ENCODE measurements at places on chromosomes 11 and 22.
A peak's percentile ranks its signal among the peaks of the same experiment; 100 is the strongest.

- DNase-seq = no peak
Measured at GRCh38 chr22:24366701-24367100, 60.7 kb upstream of the ADORA2A start.

- DNase-seq = no peak
Measured at GRCh38 chr11:33172996-33173395, 11.7 kb upstream of the CSTF3 start.

- DNase-seq = no peak
Measured at GRCh38 chr11:10730151-10730550, 20.9 kb upstream of the CTR9 start.

DNA sequence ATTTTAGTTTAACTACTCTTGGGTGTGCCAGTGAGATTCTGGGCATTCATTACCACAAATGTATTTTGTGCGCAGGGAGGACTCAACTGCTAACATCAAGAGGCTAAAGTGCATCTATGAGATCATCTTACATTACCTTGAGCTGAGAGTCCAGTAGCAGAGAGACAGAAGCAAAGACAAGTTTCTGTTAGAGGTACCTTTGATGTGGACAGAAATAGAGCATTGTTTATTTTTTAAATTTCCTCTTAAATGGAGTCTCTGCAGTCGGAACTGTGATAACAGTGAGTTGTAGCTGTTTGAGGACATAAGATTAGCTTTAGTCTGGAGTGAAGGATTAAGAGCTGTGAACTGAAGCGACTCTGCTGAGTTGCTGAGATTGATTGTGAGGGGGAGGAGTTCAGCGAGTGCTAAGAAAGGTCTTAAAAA lies 297.0 kb downstream of the CADM1 start:
- no peak for DNase-seq

DNA sequence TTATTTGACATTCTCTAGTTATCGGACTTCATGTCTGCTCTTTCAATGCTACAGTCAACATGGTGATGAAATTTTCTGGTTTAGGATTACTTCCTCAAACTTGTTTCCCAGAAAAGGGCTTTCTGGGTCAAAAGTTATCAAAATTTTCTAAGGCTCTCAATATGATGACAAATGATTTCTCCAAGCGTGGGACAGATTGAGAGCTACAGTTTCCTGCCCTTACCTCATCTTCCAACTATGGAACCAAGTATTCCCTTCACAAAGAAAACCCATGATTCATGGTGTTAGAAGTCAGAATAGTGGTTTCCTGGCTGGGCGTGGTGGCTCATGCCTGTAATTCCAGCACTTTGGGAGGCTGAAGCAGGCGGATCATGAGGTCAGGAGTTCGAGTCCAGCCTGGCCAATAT lies 17.8 kb downstream of the MYO18B start:
- no peak for DNase-seq

DNA sequence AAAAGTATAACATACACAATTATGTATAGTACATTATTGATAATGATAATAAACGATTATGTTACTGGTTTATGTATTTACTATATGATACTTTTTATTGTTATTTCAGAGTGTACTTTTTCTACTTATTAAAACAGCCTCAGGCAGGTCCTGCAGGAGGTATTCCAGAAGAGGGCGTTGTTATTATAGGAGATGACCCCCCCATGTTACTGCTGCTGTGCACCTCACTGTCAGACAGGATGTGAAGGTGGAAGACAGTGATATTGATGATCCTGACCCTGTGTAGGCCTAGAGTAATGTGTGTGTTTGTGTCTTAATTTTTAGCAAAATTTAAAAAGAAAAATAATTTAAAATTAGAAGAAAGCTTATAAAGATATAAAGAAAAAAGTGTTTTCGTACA lies 57.6 kb downstream of the REXO2 start:
- DNase-seq = no peak

GRCh38 chr11:11982975-11983374 lies 25.5 kb downstream of the DKK3 start:
- DNase-seq = no peak

GRCh38 chr22:45150139-45150538 lies 13.6 kb upstream of the NUP50 start:
- no peak for DNase-seq

DNA sequence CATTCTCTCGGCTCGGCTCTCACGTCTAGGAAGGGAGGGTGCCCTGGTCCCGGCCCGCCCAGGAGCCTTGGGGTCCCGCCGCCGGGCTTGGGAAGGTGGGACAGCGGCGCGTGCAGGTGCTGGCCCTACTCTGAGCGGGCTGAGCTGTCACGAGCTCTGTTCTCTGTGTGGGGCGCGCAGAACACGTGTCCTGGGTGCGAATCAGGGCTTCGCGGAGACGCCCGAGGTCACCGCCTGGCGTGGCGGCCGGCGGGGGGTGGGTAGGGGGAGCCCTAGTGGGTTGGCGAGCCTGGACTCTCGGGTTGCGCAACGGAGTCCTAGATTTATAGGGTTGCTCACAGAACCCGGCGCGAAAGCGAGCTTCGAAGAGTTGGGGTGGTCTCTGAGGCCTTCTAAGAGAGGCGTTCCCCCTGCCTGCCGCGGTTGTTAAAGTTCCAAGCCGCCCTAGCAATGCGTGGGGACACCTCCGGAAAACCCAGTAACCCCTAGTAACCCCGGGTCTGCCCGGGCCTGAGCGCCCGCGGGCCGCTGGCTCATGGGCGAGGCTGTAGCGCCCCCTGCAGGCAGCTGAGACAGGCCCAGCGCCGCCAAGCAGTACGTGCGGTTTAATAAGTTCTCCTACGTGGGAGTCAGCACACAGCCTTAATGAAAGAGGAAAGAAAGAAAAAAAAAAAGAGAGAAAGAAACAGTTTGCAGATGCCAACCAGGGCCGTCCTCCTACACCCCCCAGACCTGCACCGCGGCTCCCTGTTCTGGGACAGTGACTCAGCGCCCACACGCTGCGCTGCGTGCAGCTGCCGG lies 2.7 kb downstream of the ADM start:
- DNase-seq = peak; percentile 84

- DNase-seq = peak; percentile 38
Measured at GRCh38 chr11:59273373-59273841, 60.7 kb upstream of the MPEG1 start.

GRCh38 chr11:897253-898142 lies 13.1 kb downstream of the CHID1 start:
- DNase-seq = no peak

- DNase-seq = peak; percentile 4
Measured at GRCh38 chr11:22539821-22540256, 85.8 kb downstream of the FANCF start.

GRCh38 chr22:45997077-45997776 lies 20.3 kb upstream of the WNT7B start:
- DNase-seq = peak; percentile 68

GRCh38 chr11:17267576-17267975 lies 9.0 kb upstream of the NUCB2 start:
- DNase-seq = no peak

- no peak for DNase-seq
Measured at GRCh38 chr11:12797996-12798395, 123.8 kb downstream of the TEAD1 start.

DNA sequence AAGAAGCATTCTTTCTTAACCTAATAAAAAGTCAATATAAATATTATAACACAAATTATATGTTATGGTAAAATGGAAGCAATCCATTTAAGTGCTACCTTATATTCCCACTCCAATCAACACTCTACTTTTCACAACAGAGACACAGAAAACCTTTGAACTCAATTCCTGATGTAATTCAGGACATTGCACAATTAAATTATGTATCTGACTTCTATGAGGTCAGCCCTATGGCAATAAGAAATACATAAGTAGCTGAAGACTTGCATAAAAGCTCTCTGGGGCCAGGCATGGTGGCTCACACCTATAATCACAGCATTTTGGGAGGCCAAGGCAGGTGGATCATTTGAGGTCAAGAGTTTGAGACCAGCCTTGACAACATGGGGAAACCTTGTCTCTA lies 6.8 kb downstream of the OR4D10 start:
- DNase-seq = no peak

DNA sequence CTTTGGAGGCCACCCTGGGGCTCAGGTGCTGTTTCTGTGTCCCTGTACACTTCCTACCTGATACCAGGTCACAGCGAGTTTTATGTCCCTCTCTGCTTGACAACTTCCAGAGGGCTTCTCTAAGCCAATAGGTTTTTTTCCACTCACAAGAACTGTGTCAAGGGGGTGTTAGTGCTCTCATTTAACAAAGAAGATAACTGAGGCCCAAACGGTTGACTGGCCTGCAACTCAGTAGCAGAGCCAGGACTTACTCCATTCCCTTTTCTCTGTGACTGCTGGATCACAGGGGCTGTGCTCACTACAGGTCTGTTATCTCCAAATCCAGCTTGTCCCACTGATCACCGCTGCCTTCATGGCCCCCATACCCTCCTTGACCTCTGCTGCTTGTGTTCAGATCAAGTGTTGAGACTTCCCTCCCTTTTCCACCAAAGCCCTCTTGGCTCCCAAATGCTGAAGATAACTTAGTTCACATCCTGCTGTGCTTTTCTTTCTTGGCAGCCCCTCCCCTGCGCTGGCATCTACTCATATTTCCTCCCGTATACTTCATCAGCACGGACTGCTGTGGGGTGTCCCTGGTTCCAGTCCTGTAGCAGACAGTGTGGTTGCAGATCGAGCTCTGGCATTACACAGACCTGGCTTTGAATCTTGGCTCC lies 41.3 kb downstream of the POU2F3 start:
- no peak for DNase-seq

DNA sequence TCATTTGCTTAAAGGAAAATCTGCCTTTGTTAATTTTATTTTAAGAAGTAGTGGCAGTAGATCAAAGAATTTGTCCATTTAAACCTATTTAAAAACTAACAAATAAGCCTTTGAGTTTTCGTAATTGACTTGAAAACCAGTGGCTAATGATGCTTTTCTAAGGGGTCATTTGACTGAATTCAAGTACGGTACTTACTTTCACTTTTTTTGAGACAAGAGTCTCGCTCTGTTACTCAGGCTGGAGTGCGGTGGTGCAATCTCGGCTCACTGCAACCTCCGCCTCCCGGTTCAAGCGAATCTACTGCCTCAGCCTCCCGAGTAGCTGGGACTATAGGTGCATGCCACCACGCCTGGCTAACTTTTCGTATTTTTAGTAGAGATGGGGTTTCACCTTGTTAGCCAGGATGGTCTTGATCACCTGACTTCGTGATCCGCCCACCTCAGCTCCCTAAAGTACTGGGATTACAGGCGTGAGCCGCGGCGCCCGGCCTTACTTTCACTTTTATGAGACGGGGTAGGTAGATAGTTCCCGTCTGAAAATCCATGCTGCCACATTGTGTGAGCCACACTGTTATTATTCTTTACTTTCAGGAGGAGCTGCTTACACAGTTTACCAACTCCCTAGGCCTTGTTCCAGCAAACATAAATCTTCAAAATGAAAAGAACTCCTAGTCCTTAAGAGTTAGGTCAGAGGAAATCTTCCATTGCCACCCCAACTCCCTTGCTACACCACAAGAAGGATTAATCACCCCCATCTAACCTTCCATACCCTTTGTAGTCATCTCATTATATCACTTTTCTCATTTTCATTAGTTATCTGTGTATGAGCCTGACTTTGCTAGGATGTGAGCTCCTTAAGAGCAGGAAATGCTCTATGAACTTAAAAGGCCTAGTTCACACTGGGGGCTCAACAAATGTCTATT lies 926.6 kb upstream of the CCDC90B start:
- DNase-seq = no peak

DNA sequence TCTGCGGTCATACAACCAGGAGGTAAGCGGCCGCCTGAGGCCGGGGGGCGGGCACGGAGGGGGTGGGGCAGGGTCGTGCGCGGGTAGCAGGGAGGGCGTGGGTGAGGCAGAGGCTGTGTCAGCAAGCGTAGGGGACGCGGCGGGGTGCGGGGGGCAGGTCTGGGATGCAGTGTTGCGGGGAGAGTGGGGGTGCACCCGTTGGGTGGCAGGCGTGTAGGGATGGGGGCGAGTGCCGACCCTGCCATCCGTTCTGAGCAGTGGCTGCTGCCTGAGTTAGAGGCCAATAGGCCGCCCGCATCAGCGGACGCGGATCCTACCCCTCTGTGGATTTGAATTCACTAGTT lies 1.4 kb downstream of the RIC8A start:
- peak; percentile 37 for DNase-seq

GRCh38 chr11:11499300-11499699 lies 122.5 kb downstream of the GALNT18 start:
- no peak for DNase-seq

DNA sequence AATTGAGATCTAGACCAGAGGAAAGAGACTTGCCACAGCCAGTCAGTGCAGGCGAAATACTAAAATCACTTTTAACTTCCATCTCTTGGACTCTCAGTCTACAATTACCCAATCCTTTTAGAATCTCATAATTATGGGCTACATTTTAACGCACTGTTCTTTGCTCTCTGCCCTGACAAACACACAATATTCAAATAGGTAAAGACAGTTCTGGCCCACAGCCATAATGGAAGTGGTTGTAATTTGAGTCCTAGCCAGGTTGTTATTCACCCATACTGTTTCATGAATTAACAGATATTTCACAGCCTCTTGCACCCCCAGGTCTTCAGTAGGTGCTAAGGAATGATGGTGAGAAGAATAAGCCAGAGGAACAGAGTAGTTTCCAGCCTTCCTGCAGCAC lies 830 bp downstream of the C11orf97 start:
- no peak for DNase-seq

GRCh38 chr11:101458161-101458560 lies 125.6 kb downstream of the TRPC6 start:
- DNase-seq = no peak

GRCh38 chr11:78041843-78042440 lies 18.9 kb upstream of the KCTD14 start:
- DNase-seq = no peak

DNA sequence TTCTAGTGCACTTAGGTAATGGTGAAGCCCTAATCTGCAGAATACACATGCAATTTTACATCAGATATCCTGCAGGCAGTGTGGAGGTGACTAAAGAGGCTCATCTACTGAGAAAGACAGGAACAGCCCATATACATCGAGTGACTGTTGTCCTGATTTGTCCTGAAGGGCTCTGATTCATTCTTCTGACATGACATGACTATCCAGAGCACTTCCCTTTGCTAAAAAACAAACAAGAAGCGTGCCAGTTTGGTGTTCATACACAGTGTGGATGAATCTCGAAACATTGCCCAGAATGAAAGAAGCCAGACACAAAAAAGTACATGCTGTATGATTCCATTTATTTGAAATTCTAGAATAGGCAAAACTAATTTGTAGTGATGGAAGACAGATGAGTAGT lies 48.0 kb upstream of the AMPD3 start:
- no peak for DNase-seq
